SJCRH30 (cell line): ENCODE measurements at places on chromosomes 1 and 21. TPM values are rescaled to one million over a fixed set of nuclear protein-coding genes. Genes with fewer than 3 reads are reported as not detected.

The OR6K3 gene
- total RNA-seq, result not detected in 2 replicates

The RPE65 gene
- total RNA-seq, result 0.06 and 0.13 TPM in 2 replicates

GRCh38 chr1:185066181-185066580, 20.8 kb downstream of the RNF2 start:
- no peak for DNase-seq

- DNase-seq, result peak; percentile 45
Observed at GRCh38 chr1:77655431-77655974, 27.0 kb downstream of the ZZZ3 start.

The CLCNKA gene
- total RNA-seq, result 0.42 TPM in 1 of 2 replicates, not detected in the other

- no peak for DNase-seq
Observed at GRCh38 chr1:213446496-213446895, 395.5 kb downstream of the RPS6KC1 start.

DNA sequence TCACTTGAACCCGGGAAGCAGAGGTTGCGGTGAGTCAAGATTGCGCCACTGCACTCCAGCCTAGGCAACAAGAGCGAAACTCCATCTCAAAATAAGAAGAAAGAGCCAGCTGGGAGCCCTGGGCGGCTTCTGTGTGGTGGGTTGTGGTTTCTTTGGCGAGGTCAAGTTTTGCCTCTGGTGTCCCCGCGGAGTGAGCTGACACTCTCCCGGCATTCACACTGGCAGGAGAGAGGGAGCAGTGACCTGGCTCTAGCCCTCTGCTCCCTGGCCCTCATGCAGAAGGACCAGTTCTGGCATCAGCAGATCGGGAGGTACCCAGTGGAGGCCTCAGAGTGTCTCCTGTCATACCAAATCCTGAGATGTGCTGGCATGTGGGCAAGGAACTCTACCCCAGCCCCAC, 81.0 kb upstream of the VAMP3 start:
- no peak for DNase-seq

- DNase-seq, result no peak
Observed at GRCh38 chr1:114290776-114291175, 137.1 kb upstream of the SYT6 start.

The COL9A2 gene
- total RNA-seq, result 4.8 and 5.2 TPM in 2 replicates

DNA sequence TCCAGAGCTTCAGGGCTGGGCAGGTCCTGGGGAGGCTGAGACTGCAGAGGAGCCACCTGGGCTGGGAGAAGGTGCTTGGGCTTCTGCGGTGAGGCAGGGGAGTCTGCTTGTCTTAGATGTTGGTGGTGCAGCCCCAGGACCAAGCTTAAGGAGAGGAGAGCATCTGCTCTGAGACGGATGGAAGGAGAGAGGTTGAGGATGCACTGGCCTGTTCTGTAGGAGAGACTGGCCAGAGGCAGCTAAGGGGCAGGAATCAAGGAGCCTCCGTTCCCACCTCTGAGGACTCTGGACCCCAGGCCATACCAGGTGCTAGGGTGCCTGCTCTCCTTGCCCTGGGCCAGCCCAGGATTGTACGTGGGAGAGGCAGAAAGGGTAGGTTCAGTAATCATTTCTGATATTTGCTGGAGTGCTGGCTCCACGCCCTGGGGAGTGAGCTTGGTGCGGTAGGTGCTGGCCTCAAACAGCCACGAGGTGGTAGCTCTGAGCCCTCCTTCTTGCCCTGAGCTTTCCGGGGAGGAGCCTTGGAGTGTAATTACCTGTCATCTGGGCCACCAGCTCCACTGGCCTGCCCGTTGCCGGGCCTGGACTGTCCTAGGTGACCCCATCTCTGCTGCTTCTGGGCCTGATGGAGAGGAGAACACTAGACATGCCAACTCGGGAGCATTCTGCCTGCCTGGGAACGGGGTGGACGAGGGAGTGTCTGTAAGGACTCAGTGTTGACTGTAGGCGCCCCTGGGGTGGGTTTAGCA, 9.3 kb downstream of the MYBPH start:
- no peak for DNase-seq

GRCh38 chr1:62688687-62689085, 500 bp upstream of the DOCK7 start:
- no peak for DNase-seq

- no peak for DNase-seq
Observed at GRCh38 chr1:156425943-156426342, 56.9 kb downstream of the RHBG start.

The MFN2 gene
- total RNA-seq, result 92.5 and 94.0 TPM in 2 replicates

The PLXNA2 gene
- 26.2 and 34.8 TPM in 2 replicates for total RNA-seq

GRCh38 chr1:178953034-178953433, 72.7 kb upstream of the FAM20B start:
- no peak for DNase-seq

- DNase-seq, result no peak
Observed at GRCh38 chr1:6538956-6539355, 15.4 kb downstream of the NOL9 start.

DNA sequence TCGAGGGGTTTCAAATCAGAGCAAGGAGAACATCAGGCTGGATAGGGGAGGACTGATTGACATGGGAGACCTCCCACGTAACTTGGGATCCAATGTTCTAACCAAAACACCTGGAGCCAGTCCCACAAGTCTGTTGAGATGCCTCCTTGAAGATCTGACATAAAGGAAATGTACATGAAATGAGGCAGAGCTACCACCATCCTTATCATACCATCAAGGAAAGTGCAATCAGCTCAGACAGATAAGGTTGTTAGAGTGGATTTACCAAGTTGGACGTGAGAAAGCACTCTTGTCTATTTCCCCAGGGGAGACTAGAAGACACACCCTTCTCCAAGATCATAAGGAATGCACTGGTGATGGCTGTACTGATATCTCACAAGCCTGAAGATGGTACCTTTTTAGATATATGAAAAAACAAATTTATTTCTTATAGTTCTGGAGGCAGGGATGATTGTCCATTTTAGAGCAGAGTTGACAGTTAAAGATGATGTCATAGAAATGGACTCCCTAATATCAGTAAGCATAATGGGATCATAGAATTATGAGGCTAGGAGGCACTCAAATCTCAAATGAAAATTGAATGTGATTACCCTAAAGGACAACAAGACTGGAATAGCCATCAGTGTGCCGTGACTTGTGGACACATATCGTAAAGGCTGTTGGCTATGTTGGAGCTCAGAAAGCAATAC, 129.1 kb upstream of the RAB4A start:
- no peak for DNase-seq

The ATP1B1 gene
- 18.5 and 19.7 TPM in 2 replicates for total RNA-seq

DNA sequence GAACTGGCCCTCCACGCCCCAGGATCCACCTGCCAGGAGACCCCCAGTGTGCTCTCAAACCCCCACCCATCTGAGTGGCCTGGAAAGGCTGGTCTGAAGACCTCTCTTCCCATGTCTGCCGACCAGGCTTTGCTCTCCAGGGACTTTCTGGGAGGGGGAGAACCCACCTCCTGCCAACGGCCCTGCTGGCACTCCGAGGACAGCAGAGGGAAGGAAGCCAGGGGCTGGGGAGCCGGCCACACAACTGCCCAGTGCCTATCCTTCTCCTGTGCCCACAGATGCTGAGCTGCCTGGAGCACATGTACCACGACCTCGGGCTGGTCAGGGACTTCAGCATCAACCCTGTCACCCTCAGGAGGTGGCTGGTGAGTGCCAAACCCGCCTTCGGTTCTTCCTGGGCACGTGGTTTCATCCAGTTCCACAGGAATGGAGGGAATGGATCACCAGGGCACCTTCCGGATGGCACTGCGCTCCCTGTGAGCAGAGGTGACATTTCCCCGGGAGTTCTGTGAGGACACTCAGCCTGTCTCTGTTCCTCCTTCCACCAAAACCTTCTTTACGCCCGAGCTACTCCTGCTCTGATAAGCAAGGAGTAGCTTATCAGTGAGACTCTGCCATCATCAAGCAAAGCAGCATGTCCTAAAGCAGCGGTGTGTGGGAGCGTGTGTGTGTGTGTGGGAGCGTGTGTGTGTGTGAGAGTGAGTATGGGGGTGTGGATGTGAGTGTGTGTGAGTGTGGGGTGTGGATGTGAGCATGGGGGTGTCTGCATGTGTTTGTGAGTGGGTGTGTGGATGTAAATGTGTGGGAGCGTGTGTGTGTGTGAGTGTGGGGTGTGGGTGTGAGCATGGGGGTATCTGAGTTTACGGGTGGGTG, 105.5 kb downstream of the PDE9A start:
- DNase-seq, result no peak

The MMP23B gene
- 0.81 and 2.7 TPM in 2 replicates for total RNA-seq

GRCh38 chr1:12714710-12715475, 1.0 kb upstream of the AADACL3 start:
- no peak for DNase-seq

GRCh38 chr1:1023700-1024099, 3.8 kb downstream of the AGRN start:
- no peak for DNase-seq

- DNase-seq, result no peak
Observed at GRCh38 chr1:15709226-15709625, 25.1 kb downstream of the PLEKHM2 start.

DNA sequence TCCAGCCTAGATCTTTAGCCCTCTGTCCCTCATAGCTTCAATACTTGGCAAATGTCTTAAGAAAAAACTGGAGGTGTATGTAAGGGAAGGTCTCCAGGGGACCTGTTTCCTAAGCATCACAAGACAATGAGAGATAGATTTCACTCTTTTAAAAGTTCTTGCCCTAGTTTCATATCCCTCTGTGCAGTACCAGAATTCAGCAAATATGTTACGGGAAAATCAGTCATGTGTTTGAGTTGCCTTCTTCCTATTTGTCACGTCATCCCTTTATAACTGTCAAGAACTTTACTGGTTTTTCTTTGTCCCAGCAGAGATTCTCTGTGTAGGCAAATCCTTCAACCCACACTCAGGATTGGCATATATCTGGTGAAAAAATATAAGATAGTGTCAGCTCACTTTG, 32.3 kb downstream of the DNASE2B start:
- DNase-seq, result no peak

The TSTD1 gene
- total RNA-seq, result not detected in 2 replicates

GRCh38 chr21:17491716-17492414, 21.0 kb upstream of the CXADR start:
- peak; percentile 10 for DNase-seq
